Globus pallidus (tissue), 1 donor: ENCODE measurements at places on chromosomes 13 and 19.

DNA sequence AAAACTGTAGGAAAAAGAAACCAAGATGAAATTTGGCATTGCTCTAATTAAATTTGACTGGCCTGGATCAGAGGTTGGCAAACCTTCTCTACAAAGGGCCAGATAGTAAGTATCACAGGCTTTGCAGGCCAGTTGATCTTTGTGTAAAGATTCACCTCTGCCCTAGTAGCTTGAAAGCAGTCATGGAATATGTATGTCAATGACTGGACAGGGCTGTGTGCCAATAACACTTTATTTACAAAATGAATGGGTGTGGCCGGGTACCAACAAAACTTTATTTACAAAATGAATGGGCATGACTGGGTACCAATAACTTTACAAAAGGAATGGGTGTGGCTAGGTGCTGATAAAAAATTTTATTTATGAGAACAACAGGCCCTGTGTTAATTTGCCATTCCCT, 20.0 kb downstream of the SIN3B start:
- no peak for DNase-seq

- DNase-seq: no peak
Observed at GRCh38 chr19:31252441-31252840, 96.8 kb downstream of the TSHZ3 start.

DNA sequence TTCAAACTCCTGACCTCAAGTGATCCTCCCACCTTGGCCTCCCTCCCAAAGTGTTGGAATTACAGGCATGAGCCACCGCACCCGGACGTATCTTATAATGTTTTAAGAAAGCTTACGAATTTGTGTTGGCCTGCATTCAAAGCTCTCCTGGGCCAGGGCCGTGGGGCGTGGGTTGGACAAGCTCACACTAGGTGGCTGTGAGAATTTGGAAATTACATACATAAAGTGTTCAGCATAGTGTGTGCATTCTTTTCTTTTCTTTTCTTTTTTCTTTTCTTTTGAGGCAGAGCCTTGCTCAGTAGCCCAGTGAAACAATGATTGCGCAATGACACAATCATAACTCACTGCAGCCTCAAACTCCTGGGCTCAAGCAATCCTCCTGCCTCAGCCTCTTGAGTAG, 2.6 kb downstream of the ZSWIM4 start:
- no peak for DNase-seq

DNA sequence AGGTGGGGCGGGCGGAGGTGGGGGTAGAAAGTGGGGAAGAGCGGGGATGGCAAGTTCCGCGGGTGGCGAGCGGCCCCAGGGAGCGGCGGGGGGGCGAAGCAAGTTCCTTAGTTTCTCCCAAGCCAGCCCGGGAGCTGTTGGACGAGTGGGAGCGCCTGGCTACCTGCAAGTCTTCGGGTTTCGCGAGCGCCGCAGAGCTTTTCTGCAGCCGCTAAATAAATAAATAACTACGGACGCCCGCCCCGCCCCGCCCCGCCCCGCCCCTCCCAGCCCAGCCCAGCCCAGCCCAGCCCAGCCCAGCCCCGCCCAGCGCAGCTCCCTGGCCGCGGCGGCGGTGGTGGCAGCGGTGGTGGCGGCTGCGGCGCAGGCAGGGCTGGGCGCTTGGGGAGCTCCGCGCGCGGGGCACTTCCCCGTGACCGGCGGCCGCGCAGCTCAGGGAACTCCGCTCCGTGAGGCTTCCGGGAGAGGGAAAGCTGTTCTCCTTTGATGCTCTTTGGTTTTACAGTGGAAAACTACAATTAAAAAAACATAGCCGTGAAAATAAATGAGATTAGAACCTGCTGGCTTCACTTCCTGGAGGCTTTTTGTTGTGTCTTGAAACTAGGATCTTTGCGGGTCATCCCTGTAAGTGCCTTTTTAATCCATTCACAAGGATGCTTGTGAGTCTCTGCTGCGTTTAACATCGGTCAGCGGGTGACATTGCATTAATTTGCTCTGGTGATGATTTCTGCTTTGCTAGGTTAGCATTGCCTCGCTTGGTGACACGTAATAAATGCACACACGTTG, at the start of gene UBE2L5:
Gene UBE2L5, plus strand, starts transcription at position 440 of the 786 bp plus-strand sequence. CDS start 5,498 bp downstream, outside the sequence.
- peak; percentile 71 for DNase-seq

DNA sequence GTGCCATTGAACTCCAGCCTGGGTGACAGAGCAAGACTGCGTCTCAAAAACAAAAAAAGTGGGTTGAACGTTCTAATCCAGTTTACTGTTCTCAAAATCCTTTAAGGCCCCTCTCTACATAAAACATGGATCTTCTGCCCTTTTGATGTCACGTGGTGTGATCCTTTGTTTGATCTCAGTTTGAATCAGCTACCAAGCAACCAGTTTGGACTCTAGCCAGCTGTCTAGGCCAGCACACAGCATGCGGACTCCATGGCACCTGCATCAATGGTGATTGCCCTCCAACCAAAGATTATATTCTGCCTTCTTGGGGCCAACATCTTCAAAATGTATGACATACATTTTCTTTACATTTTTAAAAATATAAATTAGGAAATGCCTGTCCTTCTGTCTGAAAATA, 365.4 kb downstream of the NDFIP2 start:
- DNase-seq: no peak

- no peak for DNase-seq
Observed at GRCh38 chr19:40659116-40659515, 31.3 kb downstream of the NUMBL start.

DNA sequence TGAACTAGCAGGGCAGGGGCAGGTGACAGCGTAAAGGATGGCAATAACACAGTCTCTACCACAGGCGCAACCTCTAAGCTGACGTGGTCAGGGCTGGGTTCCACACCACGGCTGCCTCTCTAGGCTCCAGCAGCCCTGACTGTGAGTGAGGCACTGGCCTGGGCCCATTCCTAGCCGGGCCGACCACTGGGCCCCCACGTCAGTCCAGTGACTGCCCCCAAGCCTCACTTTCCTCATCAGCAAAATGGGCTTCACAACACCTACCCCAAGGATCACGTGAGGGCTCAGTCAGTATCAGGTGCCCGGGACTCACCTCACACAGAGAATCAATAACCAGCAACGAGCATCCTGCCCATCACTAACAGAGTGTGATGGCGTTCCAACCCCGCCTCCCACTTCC, 5.2 kb downstream of the ZFR2 start:
- no peak for DNase-seq

DNA sequence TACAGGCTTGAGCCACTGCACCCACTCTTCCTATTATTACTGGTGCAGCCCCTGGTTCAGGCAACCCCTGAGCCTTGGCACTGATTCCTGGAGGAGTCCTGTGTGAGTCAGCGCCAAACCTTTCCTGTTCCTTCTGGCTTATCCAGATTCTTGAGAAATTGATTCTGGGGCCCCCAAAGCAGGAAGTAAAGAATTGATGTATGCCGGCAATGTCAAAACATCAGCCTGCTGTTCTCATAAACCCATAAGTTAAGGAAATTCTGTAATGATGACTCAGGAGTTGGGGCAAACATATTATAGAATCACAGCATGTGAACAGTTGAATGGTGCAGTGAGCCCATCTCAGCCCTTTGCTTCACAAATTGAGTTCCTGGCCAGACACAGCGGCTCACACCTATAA, 1.4 kb upstream of the OR7G3 start:
- no peak for DNase-seq

DNA sequence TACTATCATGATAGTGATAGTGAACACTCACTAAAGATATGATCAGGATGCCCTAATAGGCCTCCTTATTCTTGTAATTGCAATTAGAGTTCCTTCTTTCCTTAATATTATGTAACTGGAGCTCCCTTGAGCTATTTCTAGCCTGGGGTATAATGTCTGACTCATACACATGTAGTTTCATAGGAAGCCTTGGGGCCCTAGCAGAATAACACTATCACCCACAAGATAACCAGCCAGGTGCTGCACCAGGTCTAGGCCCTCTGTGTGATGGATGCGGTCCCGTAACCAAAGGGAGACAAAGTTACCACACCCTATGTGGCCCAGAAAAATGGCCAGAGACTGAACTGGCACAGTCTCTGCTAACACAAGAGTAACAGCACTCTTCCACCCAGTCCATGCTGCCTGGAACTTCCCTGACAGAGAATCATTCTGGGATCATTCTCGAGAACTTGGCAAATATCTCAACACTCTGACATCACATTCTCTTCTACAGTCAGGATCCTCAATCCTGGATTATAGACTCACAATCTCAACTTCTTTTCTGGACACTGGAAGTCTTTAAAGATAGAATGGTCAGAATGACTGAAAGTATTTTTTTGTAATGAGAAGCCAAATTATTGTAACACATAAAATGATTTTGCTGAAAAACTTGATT, 32.6 kb upstream of the IGFL4 start:
- DNase-seq: no peak

- no peak for DNase-seq
Observed at GRCh38 chr19:50378169-50378862, 2.1 kb downstream of the NR1H2 start.

DNA sequence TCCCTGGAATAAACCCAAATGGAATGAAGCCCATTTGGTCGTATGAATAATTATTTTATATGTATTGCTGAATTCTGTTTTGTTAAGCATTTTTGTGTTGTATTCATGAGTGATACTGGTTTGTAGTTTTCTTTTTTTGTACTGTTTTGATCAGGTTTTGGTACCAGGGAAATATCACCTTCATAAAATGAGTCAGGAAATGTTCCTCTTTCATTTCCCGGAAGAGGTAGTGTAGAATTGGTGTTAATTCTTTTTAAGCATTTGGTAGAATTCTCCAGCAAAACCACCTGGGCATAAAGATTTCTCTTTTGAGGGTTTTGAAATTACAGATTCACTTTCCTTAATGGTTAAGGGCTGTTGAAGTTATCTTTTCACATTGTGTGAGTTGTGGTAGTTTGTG, 13.3 kb downstream of the SPATA13 start:
- DNase-seq: no peak

- no peak for DNase-seq
Observed at GRCh38 chr13:107865643-107866031, 349.7 kb downstream of the LIG4 start.

DNA sequence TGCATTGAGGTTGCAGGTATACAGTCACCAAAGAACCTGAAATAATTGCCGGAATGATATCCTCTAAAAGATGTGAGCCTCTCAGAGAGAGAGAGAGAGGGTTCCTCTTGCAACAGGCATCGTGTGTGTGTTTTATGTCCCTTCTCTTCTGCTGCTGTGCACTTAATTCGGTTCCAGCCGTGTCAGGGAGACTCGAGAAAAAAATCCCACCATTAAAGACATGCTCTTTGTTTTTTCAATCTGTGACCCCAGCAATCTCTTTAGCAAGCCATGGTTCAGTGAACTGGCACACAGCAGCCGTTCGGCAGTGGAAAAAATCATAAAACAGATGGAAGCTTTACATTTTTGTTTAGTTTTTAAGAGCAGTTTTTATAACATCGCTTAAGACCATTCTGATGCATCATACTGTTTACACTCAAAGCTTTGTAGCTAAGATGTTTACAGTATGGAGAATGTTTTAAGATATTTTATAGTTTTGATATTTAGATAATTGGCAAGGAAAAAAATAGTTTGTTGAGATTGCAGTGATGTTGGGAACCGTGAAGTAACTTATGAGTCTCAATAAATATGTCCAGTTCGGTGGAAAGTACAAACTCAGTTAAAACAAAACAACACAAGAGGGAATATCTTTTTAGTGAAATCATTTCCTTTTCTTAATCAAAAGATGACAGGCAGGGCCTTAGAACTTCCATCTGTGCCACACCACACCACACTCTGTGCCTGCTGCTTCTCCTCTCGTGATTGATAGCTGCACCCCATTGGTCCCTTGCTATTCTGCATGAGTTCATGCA, 31.2 kb upstream of the ZNF536 start:
- no peak for DNase-seq

DNA sequence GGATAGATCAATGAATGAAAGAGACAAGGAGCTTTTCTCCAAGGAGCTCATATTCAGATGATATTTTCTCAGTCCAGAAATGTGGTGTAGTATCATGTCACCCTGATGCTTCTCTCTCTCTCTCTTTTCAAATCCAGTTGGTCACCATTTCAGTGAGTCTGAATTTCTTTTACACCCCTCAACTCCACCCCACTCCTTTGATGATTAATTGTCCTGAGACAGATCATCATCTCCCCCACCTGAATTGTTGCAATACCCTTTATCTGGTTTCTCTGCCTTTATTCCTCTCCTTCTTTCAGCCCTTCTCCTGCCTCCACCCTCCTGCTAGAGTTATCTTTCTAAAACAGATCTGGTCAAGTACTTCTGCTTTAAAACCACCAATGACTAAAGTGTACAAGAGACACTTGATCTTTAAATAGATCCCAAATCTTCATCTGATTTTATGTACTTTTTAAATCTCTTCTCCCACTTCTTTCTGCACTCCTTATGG, 299.8 kb downstream of the KLF5 start:
- no peak for DNase-seq

- DNase-seq: peak; percentile 79
Observed at GRCh38 chr19:11137542-11138384, 17.8 kb downstream of the SPC24 start.

GRCh38 chr13:52319876-52320275, 86.1 kb downstream of the THSD1 start:
- no peak for DNase-seq

GRCh38 chr13:85557691-85558467, 241.3 kb downstream of the SLITRK6 start:
- DNase-seq: no peak

GRCh38 chr19:33291623-33292534, 10.5 kb downstream of the CEBPA start:
- DNase-seq: no peak

DNA sequence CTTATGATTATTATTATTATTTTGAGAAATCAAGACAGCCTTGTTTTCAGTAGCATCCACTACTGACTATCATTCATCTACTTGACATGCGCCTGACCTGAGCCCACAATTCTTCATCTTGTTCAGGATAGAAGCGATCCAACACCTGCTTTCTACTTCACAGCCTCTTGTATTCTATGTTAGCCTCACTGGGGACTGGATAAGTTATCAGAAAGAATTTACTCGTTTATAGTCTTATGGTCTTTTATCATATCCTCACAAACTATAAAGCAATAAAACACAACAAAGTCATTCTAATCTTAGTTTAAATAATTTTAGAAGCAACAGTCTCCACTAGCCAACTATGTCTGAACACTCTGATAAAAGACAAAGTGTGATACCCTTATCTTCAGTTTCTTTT, 436.0 kb upstream of the ARGLU1 start:
- DNase-seq: no peak

- no peak for DNase-seq
Observed at GRCh38 chr13:106528718-106529414, 6.6 kb downstream of the EFNB2 start.

GRCh38 chr19:7771072-7771471, 8.0 kb downstream of the CLEC4M start:
- no peak for DNase-seq

GRCh38 chr13:113947311-113948033, 26.4 kb downstream of the C13orf46 start:
- no peak for DNase-seq

GRCh38 chr13:106507560-106508274, 27.7 kb downstream of the EFNB2 start:
- peak; percentile 80 for DNase-seq

DNA sequence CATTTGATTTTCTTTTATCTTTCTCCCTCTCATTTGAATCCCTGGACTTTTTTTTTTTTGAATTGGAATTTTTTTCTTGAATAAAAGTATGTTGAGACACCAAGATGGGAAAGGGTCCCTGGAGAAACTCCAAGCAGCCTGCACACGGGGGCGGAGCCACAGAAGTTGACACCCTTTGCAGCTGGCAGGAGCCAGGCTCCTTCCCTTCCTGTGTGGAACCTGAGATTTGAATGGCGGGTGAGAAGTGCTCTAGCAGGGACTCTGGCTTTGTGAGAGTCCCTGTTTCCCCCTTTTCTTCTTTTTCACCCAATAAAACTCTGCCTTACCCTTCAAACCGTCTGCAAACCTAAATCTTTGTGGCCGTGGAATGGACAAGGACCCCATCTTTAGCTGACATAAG, 1381.0 kb upstream of the MIR17HG start:
- no peak for DNase-seq

- DNase-seq: peak; percentile 69
Observed at GRCh38 chr13:53151336-53152056, 122.9 kb downstream of the OLFM4 start.
